ENCODE measurements at places on chromosomes 7 and 10. TPM values are rescaled to one million over a fixed set of nuclear protein-coding genes. Genes with fewer than 3 reads are reported as not detected.

- no peak for DNase-seq
These were observed 63.0 kb upstream of the EGFR start for GRCh38 chr7:54955696-54956420.

DNA sequence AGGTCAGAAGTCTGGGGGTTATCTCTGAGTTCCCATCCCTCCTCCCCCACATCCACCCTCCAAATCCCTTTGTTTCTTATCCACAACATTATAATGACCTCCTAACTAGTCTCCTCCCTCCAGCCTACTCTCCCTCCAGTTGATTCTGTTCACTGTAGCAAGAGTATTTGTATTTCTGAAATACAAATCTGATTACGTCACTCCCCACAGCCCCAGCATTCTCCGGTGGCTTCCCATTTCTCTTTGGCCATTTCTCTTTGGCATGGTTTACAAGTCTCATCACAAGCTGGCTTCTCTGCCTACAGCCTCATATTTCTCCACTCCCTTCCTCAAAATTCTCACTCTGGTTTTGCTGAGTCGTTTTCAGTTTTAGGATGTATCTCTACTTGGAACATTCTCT lies 24.6 kb upstream of the MRPS33 start:
- DNase-seq: peak; percentile 24

- no peak for DNase-seq
These were observed 28.3 kb downstream of the PAX2 start for GRCh38 chr10:100773646-100774045.

The RGR gene
- total RNA-seq: not detected

The ANKRD26 gene
- total RNA-seq: 5.6 TPM

The CYP3A7 gene
- total RNA-seq: not detected
